ENCODE measurements at places on chromosomes 6 and 20.

DNA sequence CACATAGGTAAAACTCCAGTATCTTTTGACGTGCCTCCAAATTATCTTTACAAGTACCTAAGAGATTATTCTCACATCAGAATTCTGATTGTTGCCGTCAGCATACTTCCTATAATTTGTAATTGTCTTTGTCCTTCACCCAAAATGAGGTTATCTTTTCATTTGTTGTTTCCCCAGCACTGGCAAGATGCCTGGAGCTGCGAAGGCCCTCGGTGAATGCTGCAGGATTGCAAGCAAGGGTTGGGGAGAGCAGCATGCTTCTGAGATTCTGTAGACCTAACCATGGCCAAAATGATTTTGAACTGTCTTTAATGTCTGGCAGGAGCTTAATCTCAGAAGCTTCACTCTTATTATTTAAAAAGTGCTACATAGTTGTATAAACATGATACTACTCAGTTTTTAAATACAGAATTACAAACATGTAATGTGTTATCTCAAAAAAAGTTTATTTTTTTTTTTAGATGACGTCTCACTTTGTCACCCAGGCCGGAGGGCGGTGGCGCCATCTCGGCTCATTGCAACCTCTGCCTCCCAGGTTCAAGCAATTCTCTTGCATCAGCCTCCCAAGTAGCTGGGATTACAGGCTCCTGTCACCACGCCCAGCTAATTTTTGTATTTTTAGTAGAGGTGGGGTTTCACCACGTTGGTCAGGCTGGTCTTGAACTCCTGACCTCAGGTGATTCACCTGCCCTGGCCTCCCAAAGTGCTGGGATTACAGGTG is 88.7 kb downstream of the ELOVL5 start:
- DNase-seq = no peak

- DNase-seq = no peak
Observed at GRCh38 chr6:68691120-68691519, 56.0 kb downstream of the ADGRB3 start.

GRCh38 chr20:37095108-37095598 is 644 bp downstream of the RBL1 start:
- DNase-seq = peak; percentile 43

- peak; percentile 43 for DNase-seq
Observed at GRCh38 chr6:153129873-153130514, 1.1 kb downstream of the RGS17 start.

GRCh38 chr6:162568266-162568665 is 159.3 kb downstream of the PRKN start:
- no peak for DNase-seq

DNA sequence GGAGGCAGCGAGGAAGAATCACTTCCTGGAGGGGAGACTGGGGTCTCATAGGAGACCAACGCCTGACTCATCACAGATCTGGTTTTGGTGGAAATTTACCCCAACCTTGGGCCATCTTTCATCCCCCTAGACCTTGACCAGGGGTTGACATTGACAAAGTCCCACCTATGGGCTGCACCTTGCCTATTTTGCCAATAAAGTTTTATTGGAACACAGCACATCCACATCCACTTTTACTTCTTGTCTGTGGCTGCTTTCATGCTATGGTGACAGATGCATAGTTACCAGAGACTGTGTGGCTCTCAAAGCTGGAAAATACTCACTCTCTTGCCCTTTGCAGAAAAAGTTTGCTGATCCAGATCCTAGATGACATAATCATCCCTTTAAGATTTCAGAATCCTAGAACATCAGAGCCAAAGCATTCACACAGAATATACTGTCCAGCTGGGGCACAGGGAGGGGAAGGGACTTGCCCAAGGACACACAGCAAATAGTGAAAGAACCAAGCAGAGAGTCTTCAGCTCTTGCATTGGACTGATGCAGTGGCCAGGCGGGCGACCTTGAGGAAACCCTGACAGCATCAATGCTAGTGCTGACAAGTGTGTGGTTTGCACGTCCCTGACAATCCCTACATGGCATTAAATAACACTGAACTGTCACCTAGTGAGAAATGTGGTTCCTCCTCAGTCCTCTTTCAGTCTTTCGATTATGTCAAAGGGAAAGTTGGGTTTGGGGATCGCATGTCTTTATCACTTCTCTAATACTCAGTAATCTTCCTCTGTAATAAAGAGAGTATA is 41.2 kb downstream of the CD40 start:
- DNase-seq = no peak

DNA sequence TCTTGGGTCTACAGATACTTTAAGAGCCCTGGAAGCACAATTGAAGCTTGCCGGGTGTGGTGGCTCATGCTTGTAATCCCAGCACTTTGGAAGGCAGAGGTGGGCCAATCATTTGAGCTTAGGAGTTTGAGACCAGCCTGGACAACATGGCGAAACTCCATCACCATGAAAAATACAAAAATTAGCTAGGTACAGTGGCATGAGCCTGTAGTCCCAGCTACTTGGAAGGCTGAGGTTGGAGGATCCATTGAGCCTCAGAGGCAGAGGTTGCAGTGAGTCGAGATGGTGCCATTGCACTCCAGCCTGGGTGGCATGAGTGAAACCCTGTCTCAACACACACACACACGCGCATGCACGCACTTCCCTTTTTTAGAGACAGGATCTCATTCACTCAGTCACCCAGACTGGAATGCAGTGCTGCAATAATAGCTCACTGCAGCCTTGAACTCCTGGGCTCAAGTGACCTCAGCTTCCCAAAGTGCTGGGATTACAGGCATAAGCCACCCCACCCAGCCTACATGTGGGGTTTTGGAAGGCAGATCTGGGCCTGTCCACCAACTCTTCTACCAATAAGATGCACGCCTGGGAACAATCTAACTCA is 182.5 kb upstream of the JARID2 start:
- DNase-seq = no peak

- DNase-seq = no peak
Observed at GRCh38 chr6:90100059-90100665, 196.5 kb downstream of the BACH2 start.

DNA sequence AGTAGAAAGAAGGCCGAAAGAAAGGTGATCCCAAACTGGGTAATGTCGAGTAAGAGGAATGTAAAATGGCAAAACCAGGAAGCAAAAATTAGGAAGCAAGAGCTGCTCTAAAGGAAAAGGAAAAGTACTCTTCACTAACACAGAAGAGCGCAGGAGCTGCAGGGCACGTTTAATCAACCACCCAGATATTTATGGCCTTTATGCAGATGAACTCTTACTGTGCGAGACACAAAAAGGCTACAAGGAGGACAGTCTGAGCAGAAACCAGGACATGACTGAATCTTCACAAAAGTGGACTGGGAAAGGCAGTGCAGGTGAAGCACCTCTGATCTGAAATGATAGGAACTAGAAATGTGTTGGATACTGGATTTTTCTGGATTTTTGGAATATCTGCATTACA is 15.2 kb upstream of the PRR18 start:
- DNase-seq = no peak

GRCh38 chr20:62752671-62753501 is 43.4 kb upstream of the MRGBP start:
- DNase-seq = no peak

DNA sequence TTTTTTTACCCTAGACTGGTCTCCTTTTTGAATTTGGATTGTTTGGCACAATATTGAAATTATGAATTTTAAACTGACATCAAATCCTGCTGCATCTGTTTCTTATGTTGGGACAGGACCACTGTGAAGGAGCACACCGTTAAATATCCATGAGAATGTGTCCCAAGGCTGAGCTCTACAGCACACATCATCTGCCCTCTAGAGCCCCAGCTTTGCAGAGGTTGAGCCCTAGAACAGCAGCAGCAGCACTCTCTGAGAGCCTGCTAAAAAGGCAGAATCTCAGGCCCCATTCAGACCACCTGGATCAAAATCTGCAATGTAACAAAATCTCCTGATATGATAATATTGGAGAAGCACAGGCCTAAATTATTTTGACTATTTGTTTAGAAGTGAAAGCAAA is 192.1 kb upstream of the CCN2 start:
- DNase-seq = no peak

DNA sequence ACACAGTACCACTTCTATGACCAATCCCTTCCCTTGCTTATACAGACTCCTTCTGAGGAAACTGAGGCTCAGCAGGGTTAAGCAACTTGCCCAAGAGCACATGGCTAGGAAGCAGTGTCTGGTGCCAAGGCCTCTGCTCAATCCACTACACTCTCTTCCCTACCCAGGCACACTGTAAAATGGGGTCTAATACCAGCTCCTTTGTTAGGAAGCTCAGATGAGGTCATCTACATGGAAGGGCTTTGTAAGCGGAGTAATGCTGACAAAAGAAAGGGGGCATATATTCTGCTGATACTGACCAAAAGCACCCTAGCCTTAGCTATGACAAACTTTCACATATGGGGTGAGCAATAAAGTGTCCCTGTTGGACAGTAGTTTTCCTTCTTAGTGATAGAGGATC is 9.1 kb downstream of the TRIM26 start:
- no peak for DNase-seq

GRCh38 chr6:16944596-16944995 is 157.3 kb upstream of the STMND1 start:
- DNase-seq = no peak

- DNase-seq = no peak
Observed at GRCh38 chr20:33281550-33282146, 1.4 kb upstream of the BPIFB1 start.

DNA sequence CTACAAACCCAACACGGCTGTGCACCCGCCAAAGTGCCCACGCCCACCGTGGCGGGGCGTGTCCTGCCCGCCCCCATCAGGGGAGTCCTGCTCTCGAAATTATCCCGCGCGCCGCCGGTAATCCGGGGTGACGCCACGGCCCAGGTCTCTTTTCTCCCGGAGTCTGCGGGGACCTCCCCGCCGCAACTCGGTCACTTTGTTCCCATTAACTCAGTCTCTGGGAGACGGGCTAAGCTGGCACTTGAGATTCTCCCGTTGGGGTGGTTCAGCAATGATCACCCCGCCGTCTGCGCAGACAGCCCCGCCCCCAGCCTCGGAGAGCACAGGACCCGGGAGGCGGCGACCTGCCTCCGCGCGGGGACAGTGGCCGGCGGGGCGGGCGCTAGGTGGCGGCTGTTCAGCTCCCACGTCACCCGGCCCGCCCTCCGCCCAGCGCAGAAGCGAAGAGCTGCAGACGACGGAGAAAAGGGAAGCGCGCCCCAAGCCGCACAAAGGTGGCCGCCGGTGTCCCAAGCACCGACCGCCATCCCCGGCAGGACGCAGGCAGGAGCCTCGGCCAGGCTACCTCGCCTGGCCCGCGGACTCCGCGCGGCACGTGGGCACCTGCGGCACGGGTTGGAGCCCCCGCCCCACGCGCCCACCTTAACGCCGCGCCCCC is 31.5 kb downstream of the SF3B5 start:
- DNase-seq = peak; percentile 82

- DNase-seq = no peak
Observed at GRCh38 chr20:1430004-1430451, 36.6 kb downstream of the NSFL1C start.

- no peak for DNase-seq
Observed at GRCh38 chr20:51162015-51162414, 139.1 kb upstream of the KCNG1 start.

DNA sequence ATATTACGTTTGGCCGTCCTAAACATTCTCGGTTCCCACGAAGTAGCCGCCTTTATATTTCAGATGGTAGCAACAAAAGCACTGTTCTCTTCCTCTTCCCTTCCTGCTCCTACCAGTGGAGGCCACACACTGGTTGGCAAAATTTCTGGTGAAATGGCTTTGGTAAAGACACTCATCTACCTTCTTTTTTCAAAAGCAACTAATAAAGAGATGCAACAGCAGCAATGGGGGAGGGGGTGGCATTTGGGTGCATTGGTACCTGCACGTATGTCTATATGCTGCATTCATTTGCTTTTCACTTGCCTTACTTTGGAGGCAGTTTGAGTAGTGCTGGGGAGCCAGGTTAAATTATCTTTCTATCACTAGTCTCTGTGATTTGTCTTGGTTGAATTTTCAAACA is 6.0 kb downstream of the POU3F2 start:
- DNase-seq = no peak

GRCh38 chr6:23983735-23984134 is 142.3 kb upstream of the NRSN1 start:
- no peak for DNase-seq

- no peak for DNase-seq
Observed at GRCh38 chr6:141210901-141211300, 921.8 kb upstream of the GJE1 start.

GRCh38 chr6:44627091-44627882 is 239.8 kb downstream of the CDC5L start:
- DNase-seq = no peak

DNA sequence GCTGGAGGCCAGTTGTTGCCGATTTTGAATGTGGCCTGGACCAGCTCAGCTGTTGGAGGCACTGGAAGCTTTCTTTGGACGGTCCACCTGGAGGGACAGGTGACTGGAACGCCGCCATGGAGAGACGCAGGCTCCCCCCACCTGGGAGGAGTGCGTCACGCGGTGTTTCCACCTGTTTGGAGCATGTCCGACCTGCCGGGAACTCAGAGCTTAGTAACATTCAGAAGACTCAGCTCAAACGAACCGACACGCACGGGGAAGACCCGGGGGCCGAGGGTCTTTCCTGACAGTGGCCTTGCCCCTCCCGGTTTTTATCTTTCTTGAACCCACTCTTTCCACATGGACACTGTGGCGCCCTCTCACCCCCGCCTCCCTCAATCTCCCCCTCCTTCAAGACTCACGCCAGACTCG is 141.6 kb downstream of the SMOC2 start:
- no peak for DNase-seq

DNA sequence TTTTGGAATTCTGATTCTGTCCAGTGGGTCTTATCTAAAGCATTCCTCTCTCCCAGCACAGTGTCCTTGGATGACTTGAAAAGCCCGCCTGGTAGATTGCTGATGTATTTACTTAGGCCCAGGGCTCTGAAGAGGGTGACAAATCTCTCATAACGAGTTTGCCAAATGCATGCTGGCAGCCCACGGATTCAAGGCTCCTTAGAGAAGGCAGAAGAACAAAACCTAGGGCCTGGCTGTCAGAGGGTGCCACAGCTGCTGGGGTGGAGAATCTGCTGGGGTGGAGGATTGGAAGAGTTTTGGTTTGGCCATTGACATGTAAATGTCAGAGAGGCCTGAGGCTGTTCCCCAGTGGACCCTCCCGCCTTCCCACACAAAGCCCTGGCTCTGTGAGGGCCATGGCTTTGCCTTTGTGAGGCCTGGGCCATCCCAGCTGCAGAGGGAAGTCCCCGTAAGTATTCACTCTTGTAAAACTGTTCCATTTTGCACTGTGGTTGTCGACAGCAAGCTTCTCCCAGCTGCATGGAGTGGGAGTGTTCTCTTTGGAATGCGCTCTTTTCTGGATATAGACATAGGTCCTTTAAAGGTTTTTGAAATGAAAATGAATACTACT is 50.3 kb downstream of the ANKRD6 start:
- DNase-seq = peak; percentile 29

Measured in AG20443 (cell line).